H4 (cell line): ENCODE measurements at places on chromosomes 12 and 14. TPM values are rescaled to one million over a fixed set of nuclear protein-coding genes. Genes with fewer than 3 reads are reported as not detected.

DNA sequence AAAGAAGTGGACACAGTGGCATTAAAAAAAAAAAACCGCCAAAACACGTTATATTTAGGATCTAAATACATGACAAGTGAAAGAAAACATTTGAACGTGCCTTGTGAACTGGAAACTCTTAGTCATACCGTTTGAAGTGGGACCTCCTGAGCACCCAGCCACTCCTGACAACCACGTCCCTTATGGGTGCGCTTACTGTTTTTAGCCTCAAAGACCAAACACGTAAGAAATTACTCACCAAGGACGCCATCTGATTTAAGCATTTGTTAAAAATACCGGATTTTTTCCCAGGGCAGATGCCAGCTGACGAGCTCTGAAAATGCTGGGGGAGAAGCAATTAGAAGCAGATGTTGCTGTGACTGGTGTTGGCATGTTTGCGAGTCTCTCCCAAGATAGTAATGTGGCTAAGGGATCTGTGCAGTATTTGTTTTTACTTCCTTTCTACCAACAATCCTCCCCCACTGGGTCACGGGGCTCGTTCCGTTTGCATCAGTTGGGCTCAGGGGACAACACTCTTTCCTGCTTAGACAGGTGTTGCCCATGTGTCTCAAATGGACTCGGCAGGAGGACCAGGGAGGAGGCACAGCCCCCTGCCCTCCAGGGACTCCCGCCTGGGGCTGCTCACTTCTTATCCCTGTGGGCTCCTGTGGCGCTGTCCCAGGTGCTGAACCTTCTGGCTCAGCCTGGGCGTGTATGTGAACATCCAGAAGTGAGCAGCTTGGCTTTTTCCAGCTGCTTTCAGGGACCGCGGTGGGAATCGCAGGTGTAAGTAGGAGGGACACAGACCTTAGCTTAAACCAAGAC lies 101.0 kb downstream of the BEGAIN start:
- peak; percentile 33 for DNase-seq

- no peak for DNase-seq
Measured at GRCh38 chr12:77861317-77861716, 30.6 kb downstream of the NAV3 start.

- DNase-seq, result no peak
Measured at GRCh38 chr12:116984098-116984497, 73.3 kb downstream of the FBXW8 start.

- no peak for DNase-seq
Measured at GRCh38 chr12:54140588-54141388, 48.0 kb downstream of the SMUG1 start.

The ZDHHC22 gene
- not detected in 2 replicates for total RNA-seq

The CACNA1C gene
- 1.5 TPM in 2 replicates for total RNA-seq

- DNase-seq, result peak; percentile 67
Measured at GRCh38 chr14:42224053-42224888, 617.6 kb downstream of the LRFN5 start.

DNA sequence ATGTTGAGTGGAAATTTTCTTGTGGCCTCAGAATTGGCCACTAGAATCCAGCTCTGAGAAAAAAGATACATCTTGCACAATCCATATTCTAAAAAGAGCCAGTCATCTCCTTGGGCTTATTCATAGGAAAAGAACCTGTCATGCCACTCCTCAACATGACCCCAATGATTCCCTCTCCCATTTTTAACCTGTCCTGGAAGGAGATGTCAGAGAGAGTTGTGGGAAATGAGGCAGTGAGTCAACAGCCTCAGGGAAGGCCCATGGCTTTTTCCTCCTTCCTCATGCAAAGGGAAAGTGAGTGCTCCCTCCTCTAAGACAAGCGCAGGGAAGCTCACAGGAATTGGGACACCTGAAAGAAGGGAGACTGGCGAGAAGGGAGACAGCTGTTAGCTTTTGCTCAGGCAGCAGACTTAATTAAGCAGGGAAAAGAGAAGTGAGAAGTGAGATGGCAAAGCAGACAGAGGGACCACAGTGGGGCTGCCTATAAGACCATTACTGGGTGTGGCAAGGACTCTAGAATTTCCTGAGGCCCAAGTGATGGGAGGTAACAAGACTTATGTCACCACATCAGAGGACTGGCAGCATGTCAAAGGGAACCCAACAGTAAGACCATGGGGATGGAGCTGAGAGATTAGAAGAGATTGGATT lies 10.2 kb upstream of the DHRS7 start:
- no peak for DNase-seq

GRCh38 chr14:46574978-46575375 lies 76.6 kb downstream of the RPL10L start:
- DNase-seq, result no peak

The TEX52 gene
- not detected in 2 replicates for total RNA-seq

The DNAJC22 gene
- total RNA-seq, result 14.3 TPM in 2 replicates

The RPGRIP1 gene
- not detected in 2 replicates for total RNA-seq
